ENCODE measurements at places on chromosomes 2 and 18.

GRCh38 chr2:42171396-42171980 lies 2.3 kb downstream of the EML4 start:
- no peak for DNase-seq

- DNase-seq = no peak
Observed at GRCh38 chr2:151852260-151853069, 24.2 kb upstream of the ARL5A start.

DNA sequence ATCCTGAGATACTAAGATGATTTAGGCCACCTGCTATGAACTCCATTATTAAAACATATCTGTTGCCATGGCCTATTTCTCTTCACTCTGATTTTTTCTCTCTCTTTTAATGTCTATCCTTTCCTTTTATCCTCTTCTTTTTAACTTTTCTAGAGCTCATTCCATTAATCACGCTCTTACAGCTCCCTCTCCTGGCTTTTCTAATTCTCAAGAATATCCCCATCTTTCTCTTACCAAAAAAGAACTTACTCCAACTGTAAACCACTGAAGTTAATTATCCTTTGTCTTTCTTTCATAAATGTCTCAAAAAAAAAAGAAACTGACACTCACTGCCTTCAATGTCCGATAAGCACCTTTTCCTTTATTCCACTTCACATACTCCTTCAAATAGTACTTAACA lies 7.9 kb downstream of the PPP3R1 start:
- DNase-seq = no peak

- peak; percentile 27 for DNase-seq
Observed at GRCh38 chr2:26645762-26646161, 4.6 kb upstream of the CIB4 start.

DNA sequence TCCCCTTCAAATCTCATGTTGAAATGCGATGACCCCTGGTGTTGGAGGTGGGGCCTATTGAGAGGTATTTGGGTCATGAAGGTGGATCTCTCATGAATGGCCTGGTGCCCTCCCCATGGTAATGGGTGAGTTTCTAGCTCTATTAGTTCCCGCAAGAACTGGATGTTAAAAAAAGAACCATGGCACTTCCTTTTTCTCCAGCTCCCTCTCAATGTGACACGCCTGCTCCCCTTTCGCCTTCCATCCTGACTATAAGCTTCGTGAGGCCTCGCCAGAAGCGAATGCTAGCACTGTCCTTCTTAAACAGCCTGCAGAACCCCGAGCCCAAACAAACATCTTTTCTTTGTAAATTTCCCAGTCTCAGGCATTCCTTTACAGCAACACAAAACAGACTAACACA lies 303.2 kb upstream of the REV1 start:
- no peak for DNase-seq

DNA sequence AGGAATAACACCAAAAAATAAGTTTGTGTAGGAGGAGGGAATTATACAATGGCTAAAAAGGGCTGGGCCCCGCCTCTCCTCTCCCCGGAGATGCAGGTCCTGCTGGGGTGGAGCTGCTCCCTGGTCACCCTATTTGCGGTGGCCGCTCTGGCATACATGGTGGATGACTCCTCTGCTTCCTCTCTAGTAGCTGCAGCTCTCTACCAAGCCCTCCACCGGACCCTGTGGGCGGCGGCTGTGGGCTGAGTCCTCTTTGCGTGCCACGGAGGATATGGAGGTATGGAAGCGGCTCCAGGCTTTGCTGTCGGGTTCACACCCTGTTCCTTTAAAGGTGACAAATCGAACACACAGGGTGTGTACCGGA lies 77.1 kb upstream of the SEC11C start:
- no peak for DNase-seq

DNA sequence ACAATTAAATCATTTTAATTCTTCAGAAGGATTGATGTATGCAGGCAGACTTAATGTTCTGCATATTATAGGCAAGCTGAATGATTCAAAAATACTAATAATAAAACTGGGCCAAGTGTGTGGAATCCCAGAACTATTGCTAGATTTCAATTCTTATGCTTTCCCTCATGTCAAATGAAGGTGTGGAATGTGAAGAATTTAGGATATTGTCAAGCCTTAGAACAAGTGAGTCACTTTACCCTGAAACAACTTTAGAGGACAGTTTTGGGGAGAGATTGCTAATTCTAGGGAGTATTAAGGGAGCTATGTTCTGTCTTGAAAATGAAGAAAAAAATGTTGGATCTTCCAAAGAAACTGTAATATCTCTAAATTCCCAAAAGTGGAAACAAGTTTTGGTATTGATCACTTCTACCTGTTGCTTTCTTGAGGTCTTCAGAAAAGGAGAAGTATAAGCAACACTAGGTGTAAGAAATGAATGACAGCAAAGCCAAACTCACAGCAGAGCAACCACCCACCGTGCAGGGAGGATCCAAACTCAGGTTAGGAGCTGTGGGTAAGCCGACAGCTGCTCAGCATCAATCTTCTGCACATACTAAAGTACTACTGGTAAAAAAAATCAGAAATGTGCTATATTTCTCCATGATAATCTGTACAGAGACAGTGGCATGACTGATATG lies 818.1 kb downstream of the SLC4A3 start:
- DNase-seq = peak; percentile 9

DNA sequence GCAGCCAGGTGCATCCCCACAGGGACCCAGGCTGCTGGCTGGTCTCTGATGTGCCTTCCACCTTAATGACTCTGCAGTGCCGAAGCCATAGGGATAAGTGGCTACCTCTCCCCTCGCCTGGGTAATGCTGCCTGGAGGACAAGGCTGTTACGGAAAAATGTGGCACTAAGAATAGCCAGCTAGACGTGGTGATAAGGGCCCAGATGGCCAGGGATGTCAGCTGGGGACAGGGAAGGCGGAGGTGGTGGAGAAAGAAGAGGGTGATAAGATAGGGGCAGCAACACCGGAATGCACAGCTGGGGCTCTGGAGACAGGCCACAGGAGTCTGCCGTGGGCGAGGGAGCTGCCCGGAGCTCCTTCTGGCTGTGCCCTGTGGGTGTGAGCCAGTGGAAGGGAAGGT lies 170.6 kb downstream of the FHOD3 start:
- no peak for DNase-seq

GRCh38 chr2:96739076-96739632 lies 710 bp downstream of the LMAN2L start:
- no peak for DNase-seq

GRCh38 chr18:75868031-75868430 lies 440.5 kb upstream of the SMIM21 start:
- DNase-seq = no peak

- DNase-seq = no peak
Observed at GRCh38 chr18:524466-524865, 24.0 kb upstream of the COLEC12 start.

- DNase-seq = no peak
Observed at GRCh38 chr2:157339965-157340655, 14.5 kb upstream of the ERMN start.

DNA sequence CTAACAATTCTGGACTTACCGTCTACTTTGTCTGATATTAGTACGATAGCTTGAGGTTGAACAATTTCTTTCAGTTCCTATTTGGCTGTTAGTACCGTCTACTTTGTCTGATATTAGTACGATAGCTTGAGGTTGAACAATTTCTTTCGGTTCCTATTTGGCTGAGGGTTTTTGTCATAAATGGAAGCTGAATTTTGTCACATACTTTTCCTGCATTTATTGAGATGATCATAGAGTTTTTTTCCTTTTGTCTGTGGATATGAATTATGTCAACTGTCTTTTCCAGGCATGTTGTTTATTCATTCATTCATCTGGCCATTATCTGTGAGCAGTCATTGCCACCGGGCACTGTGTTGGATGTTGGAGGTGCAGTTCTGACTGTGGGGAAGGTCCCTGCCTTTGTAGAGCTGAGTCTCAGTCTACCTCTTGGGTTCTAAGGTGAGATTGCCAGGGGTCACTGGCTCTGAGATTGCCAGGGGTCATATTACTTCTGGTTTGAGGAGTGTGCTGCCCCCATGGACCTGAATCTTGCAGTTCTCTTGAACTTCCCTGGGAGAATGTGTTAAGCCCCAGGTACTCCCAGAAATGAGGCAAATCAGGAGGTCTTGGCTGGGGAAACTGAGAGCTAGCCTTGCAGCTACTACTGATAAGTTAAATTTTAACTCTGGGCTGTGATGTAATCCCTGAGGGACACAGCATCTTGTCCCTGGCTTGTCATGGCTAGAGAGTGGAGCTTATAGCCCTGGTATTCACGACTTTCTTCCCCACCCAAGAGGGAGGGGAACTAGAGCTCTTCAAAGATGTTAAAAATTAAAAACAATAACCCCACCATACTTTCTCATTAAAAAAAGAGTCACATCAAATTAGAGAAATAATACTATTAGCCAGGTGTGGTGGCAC lies 89.1 kb upstream of the MBOAT2 start:
- no peak for DNase-seq

- DNase-seq = no peak
Observed at GRCh38 chr2:222304737-222305515, 6.1 kb upstream of the PAX3 start.

DNA sequence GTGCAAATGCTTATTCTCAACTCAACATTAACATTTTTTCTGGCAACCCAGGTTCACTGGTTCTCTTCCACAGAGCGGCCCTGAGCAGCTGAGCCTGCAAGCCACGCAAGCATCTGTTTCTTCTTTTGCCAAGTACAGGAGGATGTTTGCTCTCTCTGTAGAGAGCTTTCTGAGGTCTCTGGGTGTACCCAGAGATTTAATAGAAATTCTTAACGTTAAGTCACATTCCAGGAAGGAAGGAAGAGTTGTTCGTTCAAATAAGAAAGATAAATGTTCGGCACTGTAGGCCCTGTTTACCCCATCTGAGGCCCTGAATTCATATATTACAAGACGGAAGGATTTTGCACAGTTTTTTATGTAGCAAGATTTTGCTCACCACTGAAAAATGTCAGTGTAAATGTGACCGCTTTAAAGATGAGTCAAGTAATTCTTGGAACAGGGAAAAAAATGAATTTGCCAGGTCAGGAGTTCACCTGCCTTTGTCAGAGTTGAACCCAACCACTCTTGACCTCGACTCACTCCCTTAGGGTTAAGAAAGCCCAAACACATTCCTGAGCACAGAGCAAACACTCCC lies 30.1 kb downstream of the KCTD18 start:
- DNase-seq = no peak

DNA sequence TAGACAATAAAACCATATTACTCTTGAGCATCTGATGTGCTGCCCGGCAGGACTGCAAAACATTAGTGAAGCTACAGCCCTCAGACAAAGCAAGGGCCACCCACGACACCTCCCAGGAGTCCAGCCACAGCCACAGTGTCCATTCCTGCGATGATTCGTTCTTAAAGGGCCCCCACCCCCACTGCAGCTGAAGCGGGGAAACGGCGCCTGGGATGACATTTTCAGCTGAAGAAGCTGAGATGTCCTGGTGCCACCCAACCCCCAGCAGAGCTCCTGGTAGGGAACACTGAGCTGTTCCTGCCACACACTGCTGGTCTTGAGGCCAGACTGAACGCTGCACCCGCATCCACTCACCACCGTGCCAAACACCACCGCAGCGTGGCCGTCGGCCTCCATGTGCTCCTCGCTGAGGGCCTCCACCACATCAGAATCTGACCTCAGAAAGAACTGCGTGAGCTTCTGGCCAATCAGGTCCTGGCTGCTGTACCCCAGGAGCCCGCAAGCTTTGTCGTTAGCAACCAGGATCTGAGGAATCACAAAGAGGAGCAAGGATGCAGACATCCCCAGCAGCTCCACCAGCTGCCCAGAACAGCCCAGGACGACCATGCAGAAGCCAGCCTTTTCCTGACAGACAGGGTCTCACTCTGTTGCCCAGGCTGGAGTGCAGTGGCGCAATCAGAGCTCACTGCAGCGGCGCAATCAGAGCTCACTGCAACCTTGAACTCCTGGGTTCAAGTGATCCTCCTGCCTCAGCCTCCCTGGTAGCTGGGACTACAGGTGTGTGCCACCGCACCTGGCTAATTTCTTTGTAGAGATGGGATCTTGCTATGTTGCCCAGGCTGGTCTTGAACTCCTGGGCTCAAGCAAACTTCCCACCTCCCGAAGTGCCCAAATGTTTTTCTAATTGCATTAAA lies 9.5 kb downstream of the PASK start:
- DNase-seq = peak; percentile 92

DNA sequence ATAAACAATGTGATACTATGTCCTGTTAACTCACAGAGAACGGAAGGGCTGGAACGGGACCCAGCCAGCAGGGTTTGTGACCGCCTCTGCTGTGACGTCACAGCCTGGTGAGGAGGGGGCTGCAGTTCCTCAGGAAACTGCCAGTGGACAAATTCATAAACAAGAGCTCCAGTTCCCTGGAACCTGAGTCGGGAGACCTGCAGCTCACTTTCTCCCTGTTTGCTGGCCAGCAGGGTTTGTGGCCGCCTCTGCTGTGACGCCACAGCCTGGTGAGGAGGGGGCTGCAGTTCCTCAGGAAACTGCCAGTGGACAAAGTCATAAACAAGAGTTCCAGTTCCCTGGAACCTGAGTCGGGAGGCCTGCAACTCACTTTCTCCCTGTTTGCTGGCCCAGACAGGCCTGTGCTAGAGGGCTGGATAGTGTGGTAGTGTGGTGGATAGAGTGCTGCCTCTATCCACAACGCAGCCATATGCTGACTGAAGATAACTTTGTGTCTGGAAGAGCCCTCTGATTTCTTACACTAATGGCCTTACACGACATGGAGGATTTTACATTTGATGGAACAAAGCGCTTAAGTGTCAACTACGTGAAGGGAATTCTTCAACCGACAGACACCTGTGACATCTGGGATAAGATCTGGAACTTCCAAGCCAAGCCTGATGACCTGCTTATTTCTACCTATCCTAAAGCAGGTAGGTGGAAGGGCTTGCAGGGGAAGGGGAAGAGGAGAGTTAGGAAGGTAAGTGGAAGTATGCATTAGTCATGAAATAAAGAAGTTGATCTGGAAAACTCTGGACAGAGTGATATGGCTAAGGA lies at the start of gene SULT1C4:
Gene SULT1C4, plus strand, starts transcription at position 140 of the 816 bp plus-strand sequence. Its CDS starts 384 bp downstream, at position 524.
- peak; percentile 68 for DNase-seq

- DNase-seq = no peak
Observed at GRCh38 chr18:50847192-50847591, 27.4 kb upstream of the MRO start.

DNA sequence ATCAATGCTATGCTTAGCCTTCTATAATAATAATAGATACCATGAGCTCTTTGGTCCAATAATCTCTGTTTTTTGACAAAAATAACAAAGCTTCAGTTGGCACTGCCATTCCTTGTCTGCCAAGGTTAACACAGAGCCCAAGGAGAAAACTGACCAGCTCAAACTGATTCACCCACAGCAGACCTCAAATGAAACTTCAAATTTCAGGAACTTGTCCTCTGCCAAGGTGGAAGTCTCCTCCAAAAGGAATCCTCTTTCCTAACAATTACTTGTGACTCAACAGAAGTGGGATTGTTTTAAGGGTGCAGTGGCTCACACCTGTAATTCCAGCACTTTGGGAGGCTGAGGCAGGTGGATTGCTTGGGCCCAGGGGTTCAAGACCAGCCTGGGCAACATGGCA lies 12.1 kb downstream of the AAK1 start:
- DNase-seq = no peak

- DNase-seq = peak; percentile 83
Observed at GRCh38 chr2:37652199-37652640, 19.2 kb downstream of the CDC42EP3 start.

GRCh38 chr2:189504238-189504637 lies 63.0 kb downstream of the WDR75 start:
- no peak for DNase-seq

Measured in SJSA1 (cell line).